CD4-positive, alpha-beta T cell treated with Interferon gamma for 1 hour (primary cell): ENCODE measurements at places on chromosomes 5 and 9.

GRCh38 chr5:76383126-76383832 lies 19.8 kb upstream of the IQGAP2 start:
- DNase-seq = no peak

- DNase-seq = peak; percentile 78
Measured at GRCh38 chr5:56412601-56413379, 179.7 kb upstream of the ANKRD55 start.

GRCh38 chr5:111134087-111134486 lies 41.9 kb downstream of the WDR36 start:
- DNase-seq = no peak

- DNase-seq = no peak
Measured at GRCh38 chr5:135008981-135009735, 24.9 kb downstream of the PITX1 start.

- no peak for DNase-seq
Measured at GRCh38 chr5:113166261-113166660, 189.7 kb downstream of the DCP2 start.

- DNase-seq = no peak
Measured at GRCh38 chr5:101977729-101978345, 318.2 kb downstream of the SLCO4C1 start.

DNA sequence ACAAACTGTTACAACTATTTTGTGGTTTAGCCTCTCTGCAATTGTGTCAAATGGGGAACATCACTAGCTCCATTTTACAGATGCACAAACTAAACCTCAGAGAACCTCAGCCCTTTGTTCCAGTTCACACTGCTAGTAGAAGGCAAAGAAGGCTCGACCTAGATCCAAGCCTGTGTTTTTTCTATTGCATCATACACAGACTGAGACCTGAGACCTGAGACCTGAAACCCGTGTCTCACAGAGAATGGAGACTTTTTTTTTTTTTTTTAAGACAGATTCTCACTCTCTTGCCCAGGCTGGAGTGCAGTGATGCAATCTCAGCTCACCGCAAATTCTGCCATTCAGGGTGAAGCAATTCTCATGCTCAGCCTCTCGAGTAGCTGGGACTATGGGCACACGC lies 120.8 kb downstream of the GALNT10 start:
- DNase-seq = no peak

DNA sequence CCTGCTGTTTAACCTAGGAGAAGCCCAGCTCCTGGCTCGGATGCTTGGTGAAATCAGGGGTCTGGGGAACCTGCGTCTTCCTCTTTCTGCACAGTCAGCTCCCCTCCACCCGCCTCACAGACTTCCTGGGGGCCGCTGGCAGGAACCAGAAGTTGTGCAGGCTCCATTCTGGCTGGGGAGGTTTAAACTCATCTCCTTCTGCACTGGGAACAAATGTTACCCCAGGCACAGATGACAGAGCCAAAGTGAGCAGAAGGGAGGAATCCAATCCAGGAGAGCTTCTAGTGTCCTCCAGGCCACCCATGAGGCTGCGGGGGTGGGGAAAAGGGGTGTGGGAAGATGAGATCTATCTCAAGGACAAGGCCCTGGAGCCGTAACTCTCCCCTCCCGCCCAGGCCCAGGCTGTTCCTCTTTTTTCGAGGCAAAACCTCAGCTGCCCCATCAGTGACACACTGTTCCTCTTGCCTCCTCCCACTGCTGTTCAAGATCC lies 31.2 kb downstream of the KCNMB1 start:
- peak; percentile 50 for DNase-seq

DNA sequence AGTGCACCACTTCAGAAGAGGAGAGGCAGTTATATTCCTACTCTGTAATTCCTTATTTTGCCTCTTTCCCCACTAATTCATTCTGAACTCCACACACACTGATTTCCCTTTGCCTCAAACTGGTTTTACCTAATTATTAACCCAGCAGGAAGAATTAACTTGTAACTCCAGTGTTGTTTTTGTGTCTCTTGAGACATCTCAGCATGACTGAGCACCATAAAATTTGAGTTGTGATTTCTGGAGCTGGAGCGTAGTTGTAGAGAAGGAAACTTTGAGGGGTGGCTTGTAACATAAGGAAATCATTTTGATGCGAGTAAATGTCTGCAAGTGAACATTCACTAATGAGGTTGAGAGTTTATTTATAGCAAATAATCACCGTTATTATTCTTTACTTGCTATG lies 265.2 kb downstream of the TMEM38B start:
- DNase-seq = no peak

- DNase-seq = no peak
Measured at GRCh38 chr5:149881874-149882273, 62.7 kb downstream of the PDE6A start.

- no peak for DNase-seq
Measured at GRCh38 chr9:27247756-27248155, 49.2 kb downstream of the EQTN start.

DNA sequence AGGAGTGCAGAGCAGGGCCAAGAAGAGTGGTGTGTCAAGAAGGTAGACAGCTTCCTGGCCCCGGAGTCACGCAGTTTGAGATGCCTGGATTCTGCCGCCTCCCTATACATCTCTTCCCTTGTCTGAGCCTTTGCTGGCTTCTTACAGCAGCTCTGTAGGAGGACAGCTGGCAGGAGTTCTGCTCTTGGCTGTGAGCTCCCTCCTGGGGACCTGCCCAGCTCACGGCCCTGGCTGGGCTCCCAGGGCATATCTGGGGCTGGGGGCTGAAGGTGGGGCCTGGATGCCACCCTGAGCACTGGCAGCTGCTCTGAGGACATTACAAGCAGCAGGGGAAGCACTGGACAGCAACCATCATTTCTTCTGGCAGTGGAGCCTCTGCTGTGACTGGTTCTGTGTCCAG lies 786 bp upstream of the TSSK1B start:
- no peak for DNase-seq

- no peak for DNase-seq
Measured at GRCh38 chr9:84297162-84297821, 43.3 kb downstream of the SLC28A3 start.

DNA sequence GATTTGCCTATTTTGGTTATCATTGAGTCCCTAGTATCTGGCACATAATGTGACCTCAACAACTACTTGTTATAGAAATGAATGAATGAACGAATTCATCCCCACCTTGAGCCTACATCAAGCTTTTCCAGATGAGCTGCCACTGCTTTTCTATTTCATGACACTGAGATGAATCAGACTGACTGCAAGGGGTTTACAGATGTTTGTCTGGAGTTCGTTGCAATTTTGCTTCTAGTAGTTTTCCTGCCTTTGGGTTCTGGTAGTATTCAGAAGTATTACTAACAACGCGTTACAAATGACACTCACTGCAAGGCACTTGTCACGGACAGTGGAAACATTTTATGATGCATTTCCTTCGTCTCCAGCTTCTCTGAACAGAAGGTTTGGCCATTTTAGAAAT lies 222.3 kb downstream of the CD180 start:
- no peak for DNase-seq

DNA sequence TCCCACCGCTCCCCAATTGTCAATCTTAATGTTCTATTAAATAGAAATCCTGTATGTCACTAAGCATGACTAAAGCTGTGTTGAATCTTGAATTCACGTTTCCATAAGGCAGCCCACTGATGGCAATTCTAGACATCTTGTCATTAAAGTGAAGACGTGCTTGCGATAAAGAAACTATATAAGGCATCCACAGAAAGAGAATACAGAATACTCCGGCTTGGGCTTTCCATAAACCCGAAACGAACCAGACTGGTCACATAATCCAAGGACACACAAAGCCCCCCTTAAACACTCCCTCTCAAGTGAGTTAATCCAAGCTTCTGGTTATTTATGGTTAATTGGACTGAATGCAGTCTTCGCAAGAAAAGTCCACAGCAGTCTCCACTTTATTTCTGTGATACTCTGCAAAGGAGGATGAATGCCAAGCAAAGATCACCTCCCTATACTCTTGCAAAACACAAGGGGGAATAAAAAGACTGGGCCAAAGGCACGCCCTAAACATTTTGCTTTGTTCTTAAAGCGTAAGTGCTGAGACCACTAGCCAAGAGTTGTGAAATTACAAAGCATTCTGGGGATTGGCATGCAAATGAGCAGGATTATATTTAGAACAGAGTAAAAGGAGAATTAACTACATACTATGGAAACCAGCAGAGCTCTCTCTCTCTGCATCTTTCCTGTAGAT lies 54.7 kb downstream of the DPYSL3 start:
- DNase-seq = no peak

- no peak for DNase-seq
Measured at GRCh38 chr9:34540827-34541226, 18.0 kb upstream of the ENHO start.
